ENCODE measurements at places on chromosomes 1 and 21.

- no peak for DNase-seq
Observed at GRCh38 chr1:58755468-58755872, 28.4 kb downstream of the JUN start.

GRCh38 chr1:13619909-13620308 is 36.3 kb downstream of the PDPN start:
- no peak for DNase-seq

- DNase-seq: no peak
Observed at GRCh38 chr1:154764181-154764580, 105.9 kb downstream of the KCNN3 start.

- no peak for DNase-seq
Observed at GRCh38 chr1:156852418-156852874, 6.5 kb downstream of the INSRR start.

- no peak for DNase-seq
Observed at GRCh38 chr1:51627672-51628071, 10.8 kb downstream of the OSBPL9 start.

DNA sequence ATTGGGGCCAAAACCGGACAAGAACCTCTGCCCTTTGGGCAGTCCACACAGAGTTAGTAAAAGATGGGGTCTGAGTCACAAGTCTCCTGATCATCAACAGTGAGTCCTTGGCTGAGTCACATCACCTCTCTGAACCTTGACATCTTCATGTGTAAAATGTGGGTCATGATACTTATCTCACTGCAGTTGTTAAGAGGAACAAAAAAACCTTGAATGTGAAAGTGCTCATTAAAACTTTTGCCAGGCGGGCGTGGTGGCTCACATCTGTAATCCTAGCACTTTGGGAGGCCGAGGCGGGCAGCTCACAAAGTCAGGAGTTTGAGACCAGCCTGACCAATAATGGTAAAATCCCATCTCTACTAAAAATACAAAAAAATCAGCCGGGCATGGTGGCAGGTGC is 15.7 kb downstream of the S100A16 start:
- no peak for DNase-seq

GRCh38 chr1:23356471-23357137 is 12.5 kb upstream of the HNRNPR start:
- DNase-seq: no peak

GRCh38 chr1:106926803-106927582 is 129.5 kb upstream of the PRMT6 start:
- no peak for DNase-seq

All from stimulated activated CD4-positive, alpha-beta T cell treated with anti-CD3 and anti-CD28 coated beads, Interleukin-1b, Interleukin-23, amount 100 ng/mL, for 1 hour (primary cell).